GM06990 (cell line): ENCODE measurements at places on chromosomes 1 and 21.

DNA sequence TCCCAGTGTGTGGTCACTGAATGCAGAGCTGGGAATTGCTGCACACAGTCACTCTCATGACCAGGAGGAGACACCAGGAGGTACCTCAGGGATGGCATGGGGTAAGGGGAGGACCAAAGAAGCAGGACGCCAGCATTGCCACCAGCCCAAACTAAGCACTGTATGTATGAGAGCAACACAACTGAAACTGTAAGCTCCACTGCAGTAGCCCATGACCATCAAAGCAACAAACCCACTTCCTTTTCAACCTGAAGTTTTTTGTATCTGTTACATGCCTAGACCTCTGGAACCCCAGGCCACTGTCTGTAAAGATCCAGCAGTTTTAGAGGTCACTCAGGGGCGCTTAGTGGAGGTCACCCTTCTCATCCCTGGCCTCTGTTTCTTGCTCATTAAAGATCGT is 164.3 kb downstream of the SETD4 start:
- peak; percentile 13 for DNase-seq

DNA sequence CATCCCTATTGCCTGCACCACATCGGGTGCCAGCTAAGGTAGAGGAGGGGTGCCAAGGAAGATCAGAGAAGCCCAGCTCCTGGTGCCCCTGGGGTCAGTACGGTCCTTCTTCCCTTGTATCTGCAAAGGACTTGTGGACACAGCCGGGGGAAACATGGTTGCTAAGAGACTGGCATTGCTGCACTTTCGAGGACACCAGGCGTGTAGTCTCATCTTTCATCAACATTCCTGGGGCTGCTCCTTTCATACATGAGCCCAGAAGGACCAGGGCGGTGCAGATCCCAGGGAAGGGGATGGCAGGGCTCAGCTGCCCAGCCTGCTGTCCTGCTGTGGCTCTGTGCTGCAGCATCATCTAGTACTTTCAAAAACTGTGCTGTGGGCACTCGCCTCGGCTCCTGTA is 61.0 kb downstream of the RUNX1 start:
- no peak for DNase-seq

GRCh38 chr1:152348447-152348846 is 11.4 kb downstream of the FLG2 start:
- no peak for DNase-seq

DNA sequence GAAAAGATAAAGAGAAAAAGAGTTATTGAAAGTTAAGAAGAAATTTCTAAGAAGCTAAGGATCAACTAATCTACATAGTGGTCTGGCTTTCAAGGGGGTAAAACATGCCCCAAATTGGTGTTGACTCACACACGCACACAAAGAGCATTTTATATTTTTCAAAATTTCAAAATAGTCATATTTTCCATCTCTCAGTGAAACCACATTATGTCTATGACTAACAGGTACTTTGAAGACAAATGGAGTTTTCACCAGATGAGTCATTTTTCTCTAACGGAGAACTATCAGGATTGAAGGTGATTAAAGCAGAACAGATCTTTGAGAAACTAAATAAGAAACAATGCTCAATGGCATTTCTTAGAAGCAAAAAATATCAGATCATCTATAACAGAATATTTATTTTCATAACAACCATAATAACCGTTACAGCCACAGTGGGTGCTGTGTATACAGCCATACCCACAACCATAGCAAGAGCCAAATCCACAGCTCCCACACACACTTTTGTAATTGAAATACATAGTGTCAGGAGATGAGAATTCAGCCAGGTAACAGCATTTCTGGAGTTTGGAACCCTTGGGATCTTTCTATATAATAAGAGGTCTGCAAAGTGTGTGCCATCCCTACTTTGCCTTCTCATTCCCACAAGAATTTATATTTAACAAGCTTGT is at the start of gene KRTAP21-3:
Gene KRTAP21-3, minus strand, starts transcription at position 539 of the 671 bp plus-strand sequence. Its CDS starts 18 bp downstream, at position 521.
- DNase-seq = no peak

- DNase-seq = no peak
Measured at GRCh38 chr1:36968730-36969129, 65.6 kb downstream of the GRIK3 start.

GRCh38 chr1:43171876-43172526 is at the start of the genes CFAP57 and EBNA1BP2:
TSS of gene CFAP57 (plus strand) at chr1:43172330. CDS start at chr1:43172754, 424 bp downstream.
TSS of gene EBNA1BP2 (minus strand) at chr1:43172290. CDS start at chr1:43172118, 172 bp downstream.
- DNase-seq = peak; percentile 87

GRCh38 chr1:111909030-111909429 is 80.4 kb downstream of the KCND3 start:
- DNase-seq = no peak

DNA sequence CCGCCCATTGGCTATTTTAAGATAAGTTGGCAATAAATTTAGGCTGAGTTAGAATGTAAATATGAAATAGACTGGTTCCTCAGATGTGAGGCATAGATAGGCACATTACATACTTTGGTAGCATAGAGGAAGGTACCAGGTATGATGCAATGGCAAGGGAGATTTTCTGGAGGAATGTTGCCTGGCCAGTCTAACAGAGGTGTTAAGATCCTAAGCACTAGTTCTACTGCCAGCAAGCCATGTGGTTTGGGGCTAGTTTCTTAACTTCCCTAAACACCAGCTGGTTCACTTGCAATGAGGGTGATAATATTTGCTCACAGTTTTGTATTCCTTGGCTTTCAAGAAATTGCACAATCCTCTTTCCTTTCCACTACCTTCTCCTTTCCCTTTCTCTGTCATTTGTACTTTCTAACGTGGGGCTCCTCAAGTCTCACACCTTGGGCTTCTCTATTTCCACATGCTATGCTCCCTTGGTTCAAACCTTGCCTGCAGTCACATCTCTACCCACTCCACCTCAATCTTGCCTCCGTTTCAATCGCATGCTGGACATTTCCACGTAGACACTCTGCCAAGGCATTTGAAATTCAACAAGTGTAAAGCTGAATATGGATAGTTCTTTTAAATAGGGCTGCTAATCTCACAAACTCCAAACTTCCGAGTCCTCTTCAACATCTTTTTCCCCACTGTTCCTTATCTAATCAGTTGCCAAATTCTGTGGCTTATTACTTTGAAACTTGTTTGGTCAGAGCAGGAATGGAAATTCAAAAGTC is 4.7 kb upstream of the CD55 start:
- no peak for DNase-seq

GRCh38 chr21:36981049-36981391 is 14.6 kb upstream of the HLCS start:
- DNase-seq = no peak

DNA sequence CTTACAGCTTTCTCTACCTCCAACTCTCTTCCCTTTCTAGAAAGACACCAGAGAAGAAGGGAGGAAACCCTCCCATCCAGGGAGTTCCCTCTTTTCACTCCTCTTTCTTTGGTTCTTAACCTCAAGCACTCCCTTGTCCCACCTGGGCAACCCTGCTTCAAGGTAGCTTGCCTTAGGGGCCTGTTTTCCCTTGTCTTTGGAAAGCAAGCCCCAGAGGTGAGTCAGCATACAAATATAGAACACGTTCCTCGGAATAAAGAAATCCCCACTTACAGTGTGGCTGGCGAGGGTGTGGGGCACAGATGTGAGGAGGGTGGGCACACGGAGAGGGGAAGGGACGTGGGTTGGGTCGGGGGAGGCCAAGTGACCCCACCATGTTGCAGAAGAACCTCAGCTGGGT is 26.1 kb upstream of the KCNE2 start:
- no peak for DNase-seq
